ENCODE measurements at places on chromosomes 4 and X.
A peak's percentile ranks its signal among the peaks of the same experiment; 100 is the strongest.

DNA sequence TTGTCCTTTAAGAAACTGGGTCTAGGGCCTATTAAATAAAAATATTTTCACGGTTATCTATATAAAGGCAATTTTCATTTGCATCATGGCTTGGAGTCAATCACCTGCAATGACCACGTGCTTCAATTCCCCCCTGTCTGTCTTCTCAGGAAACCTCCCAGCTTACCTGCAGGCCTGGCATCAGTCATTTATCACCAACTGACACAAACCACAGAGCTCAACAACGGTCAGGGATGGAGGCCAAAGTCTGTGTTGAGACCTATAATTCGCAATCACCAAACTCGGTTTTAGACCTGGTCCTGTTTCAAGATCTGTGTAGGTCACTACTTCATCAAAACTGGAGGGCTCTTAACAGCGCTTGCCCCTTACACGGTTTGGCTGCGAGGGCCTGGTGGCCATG, 1.9 kb downstream of the SLC9A7 start:
- DNase-seq = no peak

DNA sequence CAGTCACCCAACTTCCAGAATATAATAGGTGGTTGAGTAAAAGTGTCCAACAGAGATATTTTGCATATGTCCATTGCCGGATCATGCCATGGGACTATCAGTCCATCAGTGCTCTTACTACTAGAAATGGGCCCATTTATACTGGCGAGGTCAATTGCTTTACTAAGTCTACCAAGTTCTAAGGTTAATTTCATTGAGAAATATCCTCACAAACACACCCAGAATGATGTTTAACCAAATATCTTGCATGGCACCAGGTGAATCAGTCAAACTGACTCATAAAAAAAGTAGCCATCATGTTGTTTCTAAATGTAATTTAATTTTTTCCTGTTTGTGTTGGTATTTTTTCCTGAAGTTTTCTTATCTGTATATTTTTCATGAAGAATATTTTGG, 1217.0 kb downstream of the RAPGEF2 start:
- no peak for DNase-seq

DNA sequence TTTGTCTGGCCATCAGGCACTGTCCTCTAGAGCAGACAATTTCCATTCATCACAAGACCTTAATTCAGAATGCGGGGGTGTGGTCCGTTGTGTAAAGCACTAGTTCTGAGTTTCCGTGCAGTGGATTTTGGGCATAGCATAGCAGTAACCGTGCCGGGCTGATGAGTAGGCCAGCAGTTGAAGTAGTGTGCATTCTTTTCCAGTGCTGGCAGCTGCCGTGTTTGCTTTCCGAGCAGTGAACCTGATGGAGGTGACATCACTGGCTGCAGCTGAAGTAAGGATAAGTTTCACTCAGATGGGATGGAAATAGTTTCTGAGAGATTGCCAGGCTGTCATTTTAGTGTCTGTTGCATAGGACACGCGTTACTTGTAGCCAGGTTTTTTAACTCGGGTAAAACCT, 107.0 kb upstream of the STIM2 start:
- DNase-seq = peak; percentile 60

DNA sequence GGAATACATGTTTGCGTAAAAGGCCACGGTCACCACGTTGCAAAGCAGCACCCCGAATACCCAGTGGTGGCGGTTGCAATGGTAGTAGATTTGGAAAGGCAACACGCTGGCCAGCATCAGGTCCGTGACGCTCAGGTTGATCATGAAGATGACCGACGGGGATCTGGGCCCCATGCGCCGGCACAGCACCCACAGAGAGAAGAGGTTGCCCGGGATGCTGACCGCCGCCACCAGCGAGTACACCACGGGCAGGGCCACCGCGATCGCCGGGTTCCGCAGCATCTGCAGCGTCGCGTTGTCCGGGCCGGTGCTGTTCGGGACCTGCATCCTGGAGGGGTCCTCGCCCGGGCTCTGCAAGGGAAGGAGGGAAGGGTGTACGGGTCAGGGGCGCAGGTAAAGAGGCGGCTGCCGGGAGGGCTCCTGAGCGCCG, 13.5 kb upstream of the ASMTL start:
- DNase-seq = peak; percentile 32

- no peak for DNase-seq
These were observed 29.6 kb upstream of the DCAF8L1 start for GRCh38 chrX:28010875-28011274.

DNA sequence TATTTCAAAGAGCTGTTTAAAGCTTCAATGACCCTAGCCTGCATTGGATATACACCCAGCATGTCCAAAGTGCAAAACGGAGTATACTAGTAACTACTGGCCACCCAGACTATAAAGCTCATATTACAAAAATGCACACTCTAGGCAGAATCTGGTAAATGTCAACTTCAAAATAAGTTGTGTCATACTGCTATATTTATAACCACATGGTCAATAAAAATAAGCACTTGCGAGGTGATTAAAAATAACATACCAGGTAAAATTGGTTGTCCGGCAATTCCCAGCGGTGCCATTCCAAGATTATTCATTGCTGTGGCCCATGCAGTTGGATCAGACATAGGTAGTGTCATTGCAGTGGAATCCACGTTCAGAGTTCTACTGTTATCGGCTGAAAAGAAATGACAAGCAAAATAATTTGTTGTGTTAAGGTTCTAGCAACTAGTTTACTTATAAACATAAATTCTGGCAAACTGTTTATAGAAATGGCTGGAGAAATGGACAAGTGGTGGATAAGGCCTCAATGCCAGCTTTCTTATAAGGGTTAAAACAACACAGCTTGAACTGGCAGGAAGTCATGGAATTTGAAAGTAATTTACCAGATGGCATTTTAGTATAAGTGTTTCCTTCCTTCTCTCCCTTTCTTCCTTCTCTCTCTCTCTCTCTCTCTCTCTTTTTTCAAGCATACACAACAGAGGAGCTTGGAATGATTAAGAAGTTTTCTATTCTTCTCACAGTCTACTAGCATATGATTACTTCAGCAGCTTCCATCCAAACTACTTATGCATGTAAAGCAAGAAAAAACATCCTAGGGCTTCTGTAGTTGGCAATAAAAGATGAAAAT, 199.9 kb downstream of the ENOX2 start:
- DNase-seq = no peak

GRCh38 chrX:108415891-108416290, 22.3 kb downstream of the COL4A6 start:
- no peak for DNase-seq

DNA sequence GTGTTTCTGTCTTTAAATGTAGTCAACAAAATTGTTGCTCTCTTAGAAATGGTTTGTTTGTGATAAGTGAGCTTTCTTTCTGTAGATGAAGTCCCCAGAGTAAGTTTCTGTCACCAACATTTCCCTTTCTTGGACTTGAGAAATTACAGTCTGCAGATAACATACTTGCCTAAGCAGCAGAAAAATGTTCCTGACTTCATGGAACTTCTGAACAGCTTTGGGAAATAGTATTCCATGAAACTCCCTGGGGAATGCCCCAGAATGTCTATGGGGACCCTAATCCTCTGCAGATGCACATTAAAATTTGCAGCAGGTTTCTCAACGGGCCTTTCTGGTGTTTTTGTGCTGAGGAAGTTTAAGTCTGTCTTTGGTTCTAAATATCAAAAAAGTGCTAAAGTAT, 38.6 kb upstream of the NEIL3 start:
- no peak for DNase-seq

DNA sequence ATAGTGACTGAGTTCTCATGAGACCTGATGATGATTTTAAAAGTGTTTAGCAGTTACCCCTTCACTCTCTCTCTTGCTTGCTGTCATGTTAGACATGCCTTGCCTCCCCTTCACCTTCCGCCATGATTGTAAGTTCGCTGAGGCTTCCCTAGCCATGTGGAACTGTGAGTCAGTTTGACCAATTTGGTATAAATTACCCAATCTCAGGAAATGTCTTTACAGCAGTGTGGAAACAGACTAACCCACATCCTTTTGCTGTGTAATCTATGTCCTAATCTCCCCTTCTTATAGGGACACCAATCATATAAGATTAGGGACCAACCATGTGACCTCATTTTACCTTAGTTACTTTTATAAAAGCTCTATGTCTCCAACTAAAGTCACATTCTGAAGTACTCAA, 677.8 kb downstream of the ADGRL3 start:
- no peak for DNase-seq

GRCh38 chr4:38456096-38456495, 207.9 kb upstream of the KLF3 start:
- no peak for DNase-seq

Data from right atrium auricular region (tissue), 2 donors.